ENCODE measurements at places on chromosomes 3 and 15.

DNA sequence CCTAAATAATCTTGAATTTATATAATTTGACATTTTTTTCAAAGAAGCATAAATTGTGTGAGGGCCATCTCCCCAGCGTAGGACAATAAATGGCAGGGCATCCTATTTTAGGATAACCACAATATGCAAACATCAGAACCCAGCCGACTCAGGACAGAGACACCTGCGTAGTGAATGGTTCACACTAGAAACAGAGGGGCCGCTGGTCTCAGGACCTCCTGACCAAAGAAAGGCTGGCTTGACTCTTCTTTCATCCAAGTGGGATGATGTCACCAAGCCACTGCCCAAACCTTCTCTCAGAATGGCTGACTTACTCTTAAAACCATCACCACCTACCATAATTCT, 162.1 kb downstream of the FOXP1 start:
- DNase-seq = no peak

- DNase-seq = no peak
These were observed 38.0 kb upstream of the DPH6 start for GRCh38 chr15:35583863-35584528.

DNA sequence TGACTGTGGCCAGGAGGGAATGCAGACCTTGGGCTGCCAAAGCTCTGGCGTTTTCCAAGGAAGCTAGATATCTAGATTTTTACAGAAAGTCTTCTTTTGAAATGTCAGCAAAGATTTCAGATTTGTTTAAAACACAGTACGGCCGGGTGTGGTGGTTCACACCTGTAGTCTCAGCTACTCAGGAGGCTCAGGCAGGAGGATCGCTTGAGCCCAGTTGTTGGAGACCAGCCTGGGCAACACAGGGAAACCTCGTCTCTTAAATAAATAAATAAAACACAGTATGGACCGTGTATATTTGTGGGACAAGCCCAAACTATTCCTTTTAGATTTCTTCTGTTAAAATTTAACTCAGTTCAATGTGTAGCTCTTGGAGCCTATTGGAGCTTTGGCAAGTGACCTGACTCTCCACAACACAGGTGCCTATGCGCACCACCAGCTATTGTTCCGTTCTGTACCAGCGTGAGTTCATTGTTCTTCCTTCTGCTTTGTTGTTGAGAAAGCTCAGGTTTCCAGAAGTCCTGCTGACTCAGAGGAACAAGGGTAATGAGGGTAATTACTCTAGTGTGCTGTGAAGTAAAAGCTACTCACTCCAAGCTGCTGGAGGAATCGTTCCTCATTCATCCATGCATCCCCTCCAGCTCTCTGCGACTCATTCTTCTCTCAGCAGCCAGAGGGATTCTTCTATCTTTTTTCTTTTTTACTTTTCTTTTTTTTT, 73.1 kb upstream of the SLC6A6 start:
- DNase-seq = no peak

DNA sequence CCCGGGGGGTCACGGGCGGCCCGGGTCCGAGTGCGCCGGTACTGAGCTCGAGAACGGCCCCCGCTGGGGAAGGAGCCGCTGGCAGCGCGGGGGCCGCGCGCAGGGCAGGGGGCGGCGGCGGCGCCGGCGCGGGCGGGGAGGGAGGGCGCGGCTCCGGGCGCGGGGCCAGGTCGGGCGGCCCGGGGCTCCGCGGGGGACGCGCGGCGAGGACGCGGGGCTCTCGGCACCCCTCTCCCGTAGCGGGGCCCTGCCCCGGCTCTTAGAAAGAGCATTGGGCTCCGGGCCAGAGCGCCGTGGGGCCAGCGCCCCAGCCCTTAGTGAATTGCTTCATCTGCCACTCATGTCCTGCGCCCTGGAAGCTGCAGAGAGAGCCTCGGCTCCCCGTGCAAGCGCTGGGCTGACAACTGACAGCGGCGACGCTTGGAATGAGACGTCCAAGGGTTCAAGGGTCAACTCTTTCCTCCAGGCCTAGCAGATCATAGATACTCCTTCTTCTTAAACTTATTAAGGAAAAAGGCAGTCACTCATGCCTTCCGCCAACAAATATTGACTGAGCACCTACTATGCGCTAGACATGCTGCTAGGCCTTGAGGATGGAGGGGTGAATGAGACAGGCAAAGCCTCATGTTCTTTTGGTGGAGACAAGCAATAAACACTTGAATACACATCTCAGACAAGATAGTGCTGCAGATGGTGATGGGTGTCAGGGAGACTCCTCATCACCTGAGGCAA, 140.8 kb downstream of the SMAD6 start:
- DNase-seq = no peak

DNA sequence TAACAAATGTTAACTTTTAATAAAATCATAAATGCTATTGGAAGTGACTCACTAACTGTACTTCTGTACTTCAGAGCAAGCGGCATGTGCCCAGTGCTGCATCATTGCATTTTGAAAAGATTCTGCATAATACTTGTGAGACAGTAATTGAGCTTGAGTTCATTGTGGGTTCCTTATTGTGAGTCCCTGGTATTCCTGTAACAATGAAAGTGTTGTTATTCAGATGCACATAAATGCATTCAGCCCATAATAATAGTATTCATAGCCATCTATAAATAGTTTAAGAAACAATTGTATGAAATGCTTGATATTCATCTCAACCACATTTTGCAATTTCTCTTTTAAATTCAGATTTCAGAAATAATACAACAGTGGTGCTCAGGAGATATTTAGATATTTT, 976.4 kb downstream of the CADM2 start:
- no peak for DNase-seq

- no peak for DNase-seq
These were observed 56.9 kb upstream of the CSPG5 start for GRCh38 chr3:47635536-47635935.

- DNase-seq = no peak
These were observed 8.2 kb downstream of the TRPC1 start for GRCh38 chr3:142732066-142732465.

- no peak for DNase-seq
These were observed 132.5 kb downstream of the EPHB1 start for GRCh38 chr3:134927599-134927998.

DNA sequence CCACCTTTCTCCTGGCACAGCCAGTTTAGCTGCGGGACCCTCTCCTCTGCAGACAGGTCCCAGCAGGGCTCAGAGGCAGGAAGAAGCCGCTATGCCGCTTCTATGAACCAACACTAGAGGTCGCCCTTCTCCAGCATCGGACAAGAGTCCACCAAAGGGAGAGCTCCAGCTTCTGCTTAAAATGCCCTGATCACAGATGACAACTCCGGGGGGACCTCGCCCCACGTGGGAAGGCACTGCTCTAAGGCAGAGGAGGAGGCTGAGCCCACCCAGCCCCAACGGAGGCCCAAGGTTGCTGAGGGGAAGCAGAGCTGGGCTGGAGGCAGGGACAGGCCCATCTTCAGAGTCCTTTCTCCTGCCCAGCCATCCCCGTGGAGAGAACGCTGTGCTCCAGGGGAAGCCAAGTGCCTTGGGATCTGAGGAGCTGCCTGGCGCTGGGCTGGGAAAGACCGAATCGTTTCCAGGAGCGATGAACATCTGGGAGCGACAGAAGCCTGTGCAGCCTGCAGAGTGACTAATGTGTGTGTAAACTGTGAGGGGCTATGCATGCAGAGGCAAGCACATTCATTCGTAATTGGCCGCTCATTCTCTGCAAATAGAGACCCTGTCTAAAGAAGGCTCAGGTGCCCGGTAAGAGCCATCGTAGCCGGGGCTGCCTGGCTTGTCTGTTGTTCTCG, 43.5 kb upstream of the BDH1 start:
- peak; percentile 54 for DNase-seq

- DNase-seq = no peak
These were observed 4.3 kb downstream of the SNTN start for GRCh38 chr3:63656786-63657185.

- DNase-seq = no peak
These were observed 1.9 kb downstream of the AQP9 start for GRCh38 chr15:58139989-58140522.

DNA sequence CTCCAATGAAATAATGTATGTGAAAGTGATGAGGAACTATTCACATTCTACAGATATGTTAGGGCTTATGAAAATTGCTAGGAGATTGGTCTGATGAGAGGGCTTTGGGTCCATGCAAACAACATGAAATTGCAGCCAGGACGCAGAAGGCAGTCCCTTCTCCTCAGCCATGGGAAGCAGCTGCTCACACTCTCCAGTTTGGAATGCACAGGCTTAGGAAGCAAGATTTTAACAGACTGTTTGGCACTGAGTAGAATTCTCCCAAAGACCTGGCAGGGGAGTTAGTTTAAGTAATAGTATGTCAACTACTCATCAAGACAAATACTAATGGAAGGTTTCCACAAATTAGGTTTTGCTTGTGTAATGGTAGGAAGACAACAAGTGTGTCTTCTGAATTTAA, 500.7 kb upstream of the ARRDC4 start:
- DNase-seq = no peak
